HEK293T (cell line): ENCODE measurements at places on chromosomes 6 and 20.

DNA sequence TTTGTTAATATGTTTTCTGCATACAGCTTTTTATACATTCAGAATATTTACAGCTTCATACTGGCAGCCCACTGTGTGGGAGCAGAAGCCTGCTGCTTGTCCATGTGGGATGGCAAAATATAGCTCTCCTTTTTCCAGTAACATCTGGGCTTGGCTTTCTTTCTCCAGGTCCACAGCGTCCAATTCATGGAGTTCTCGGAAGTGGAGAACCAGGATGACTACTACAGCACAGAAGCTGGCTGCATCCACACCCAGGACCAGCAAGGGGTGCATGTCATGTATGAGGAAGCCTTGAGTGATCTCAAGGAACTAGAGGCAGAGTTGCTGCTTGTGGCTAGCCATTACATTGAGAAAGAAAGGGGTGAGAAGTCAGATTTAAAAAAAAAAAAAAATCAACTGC is 143.1 kb downstream of the CD164 start:
- DNase-seq: no peak

GRCh38 chr20:48047447-48047846 is 262.2 kb upstream of the SULF2 start:
- DNase-seq: no peak

GRCh38 chr6:49530141-49530776 is 20.2 kb upstream of the C6orf141 start:
- DNase-seq: no peak

GRCh38 chr20:37518606-37519507 is 2.2 kb upstream of the NNAT start:
- DNase-seq: no peak

GRCh38 chr6:28988536-28989311 is 16.4 kb downstream of the ZNF311 start:
- no peak for DNase-seq

- no peak for DNase-seq
These were observed 321.6 kb downstream of the ZFAND3 start for GRCh38 chr6:38141085-38141484.

DNA sequence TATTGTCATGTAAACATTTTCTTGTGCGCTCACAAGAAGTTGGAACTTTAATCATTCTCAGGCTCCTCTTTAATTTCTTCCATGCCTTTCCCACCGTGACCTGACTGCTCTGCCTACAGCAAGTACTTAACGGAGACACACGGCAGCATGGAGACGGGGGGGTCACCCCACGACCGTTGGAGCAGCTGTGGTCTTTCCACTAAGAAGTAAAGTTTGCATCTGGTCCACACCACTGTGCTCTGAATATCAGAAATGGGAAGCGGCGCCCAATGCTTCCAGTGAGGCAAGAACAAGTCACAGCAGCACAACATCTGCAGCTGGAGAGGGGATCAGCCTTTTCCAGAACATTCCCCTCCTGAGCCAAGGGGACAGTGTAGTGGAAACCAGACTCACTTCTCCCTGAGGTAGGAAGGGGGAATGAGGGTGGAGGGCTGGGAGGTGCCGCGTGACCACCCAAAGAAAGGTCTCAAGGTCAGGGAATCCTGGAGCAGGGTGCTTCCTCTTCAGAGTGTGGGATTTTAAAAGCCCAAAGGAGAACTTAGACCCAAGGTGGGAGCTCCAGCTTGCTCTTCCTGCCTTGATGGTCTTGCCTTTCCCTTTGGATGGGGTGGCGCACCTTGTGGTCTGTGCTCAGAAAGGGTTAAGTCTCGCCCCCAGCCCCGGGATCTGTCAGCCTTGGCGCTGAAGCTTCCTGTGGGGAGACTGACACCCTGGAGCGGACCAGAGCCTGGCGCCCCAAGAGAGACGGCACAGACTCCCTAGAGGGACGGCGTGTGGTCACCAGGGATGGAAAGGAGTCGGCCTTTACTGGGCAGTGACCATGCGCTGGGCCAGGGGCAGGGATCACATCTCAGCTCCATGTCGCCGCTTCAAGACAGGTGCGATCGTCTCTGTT is 25.6 kb upstream of the SMOC2 start:
- no peak for DNase-seq

DNA sequence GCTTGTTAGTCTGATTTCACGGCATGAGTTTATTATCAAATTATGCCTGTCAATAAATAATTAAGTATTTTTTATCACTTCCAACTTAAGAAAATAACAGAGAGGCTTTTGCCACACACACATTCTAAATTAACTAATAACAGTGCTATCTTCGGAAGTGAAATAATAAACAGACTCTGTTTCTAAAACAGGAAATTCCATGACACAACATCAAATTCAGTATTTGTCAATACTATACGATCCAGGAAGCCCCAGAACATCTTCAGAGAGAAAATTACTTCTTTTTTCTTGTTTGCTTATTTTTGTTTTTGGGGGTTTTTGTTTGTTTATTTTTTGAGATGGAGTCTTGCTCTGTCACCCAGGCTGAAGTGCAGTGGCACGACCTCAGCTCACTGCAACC is 150.7 kb upstream of the PRDM1 start:
- DNase-seq: no peak

DNA sequence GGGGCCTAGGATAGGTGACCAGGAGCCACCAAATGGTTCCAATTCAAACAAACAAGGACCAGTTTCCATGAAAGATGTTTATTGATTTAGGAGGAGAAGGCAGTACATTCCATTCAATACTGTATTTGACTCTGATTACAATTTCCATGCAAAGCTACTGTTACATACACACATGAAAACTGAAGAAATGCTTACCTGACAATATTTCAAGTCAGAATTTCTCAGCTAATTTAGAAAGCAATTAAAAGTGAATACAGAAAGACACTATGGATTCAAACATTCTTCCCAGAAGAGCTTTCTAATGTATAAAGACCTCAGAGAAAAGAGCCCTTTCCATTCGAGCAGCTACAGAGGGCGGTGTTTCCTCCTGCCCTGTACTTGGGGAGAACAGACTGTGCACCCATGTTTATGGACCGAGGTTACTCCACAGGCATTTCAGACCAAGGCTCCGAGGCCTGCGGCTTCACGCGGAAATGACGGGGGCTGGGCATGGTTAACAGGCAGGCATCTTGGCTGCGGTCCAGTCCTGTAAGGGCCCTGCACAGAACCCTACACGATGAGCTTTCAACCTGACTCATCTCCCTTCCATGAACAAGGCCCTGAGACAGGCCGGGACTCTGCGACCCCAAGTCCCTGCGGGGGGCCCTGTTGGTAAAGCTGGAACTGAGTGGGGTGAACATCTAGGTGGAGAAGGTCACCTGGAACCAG is 25.7 kb upstream of the TCFL5 start:
- DNase-seq: no peak

GRCh38 chr6:131013495-131013894 is 49.5 kb downstream of the EPB41L2 start:
- DNase-seq: no peak

- no peak for DNase-seq
These were observed 23.0 kb upstream of the IYD start for GRCh38 chr6:150345781-150346180.

DNA sequence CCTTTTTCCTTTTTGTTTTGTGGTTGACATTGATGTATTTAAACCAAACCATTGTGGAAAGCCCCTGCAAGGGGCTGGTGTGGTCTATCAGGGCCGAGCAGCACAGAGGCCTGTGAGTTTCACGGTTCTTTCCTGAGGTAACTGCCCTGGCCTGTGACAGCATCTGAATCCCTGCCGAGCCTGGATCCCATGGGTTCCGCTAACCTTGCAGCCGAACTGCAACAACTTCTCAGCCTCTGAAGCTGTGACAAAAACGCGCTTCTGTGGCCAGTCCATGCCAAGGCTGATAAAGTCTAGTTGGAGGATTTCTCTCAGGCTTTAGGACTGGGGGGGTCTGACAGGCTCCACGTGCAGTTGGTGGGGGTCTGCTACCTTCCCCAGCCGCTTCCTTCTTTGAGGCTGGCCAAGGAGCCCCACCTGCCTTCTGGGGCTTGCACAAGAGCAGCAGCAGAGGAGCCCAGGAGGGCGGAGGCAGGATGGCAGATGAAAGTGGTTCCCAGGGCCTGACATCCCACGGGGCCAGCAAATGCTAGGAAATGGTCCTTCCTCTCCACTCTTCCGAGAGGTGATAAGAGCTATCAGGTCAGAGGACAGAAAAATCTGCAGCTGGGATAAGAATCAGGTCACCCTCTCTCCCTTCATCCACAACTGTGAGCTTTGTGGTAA is 150.9 kb downstream of the PREX1 start:
- DNase-seq: no peak

- DNase-seq: no peak
These were observed 229.8 kb downstream of the HIVEP2 start for GRCh38 chr6:142714951-142715785.

DNA sequence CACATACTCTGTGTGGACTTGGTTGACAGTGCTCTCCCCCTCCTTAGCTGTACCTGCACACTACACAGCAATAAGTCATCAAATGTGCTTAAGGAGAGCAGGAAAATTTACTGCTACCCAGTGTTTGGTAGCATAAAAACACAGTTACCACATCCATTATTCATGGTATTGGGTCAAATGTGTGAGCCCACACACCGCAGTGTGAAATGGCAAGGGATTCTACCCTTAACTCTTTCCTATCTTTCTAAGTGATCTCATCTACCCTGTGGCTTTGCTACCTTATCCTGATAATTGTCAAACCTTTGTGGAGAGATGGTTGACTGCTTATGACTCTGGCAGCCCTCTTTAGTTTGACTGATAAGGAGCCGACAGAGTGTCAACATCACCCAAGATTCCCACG is 47.6 kb downstream of the STX11 start:
- DNase-seq: no peak

GRCh38 chr6:138645976-138646640 is 127.5 kb upstream of the CCDC28A start:
- no peak for DNase-seq

DNA sequence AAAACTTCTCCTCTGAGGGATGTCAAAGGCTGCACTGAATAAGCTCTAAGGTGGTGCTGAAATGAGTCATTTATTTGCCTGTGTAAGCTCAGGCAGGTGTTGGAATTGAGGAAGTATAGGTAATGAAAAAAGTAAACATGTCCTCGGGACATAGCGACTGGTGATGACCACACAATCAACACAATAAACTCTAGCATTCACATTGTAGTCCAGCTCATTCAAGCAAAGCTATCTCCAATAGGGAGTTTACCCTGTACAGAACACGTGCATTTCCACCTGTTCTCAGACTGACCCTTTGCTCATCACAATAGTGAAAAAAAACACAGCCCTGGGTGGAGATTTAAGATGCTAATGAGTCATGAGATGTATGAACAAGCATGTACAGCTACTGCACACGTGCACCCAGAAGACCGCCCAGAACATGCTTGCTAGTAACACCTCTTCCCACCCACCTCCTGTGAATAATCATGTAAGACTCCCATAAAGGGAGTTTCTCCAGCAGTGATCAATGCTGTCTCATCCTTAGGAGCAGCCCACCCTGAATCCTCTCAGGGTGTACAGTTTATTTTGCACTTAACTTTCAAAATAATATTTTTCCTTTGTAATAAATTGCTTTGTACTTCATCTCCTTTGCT is 33.0 kb upstream of the POU5F1 start:
- DNase-seq: no peak

DNA sequence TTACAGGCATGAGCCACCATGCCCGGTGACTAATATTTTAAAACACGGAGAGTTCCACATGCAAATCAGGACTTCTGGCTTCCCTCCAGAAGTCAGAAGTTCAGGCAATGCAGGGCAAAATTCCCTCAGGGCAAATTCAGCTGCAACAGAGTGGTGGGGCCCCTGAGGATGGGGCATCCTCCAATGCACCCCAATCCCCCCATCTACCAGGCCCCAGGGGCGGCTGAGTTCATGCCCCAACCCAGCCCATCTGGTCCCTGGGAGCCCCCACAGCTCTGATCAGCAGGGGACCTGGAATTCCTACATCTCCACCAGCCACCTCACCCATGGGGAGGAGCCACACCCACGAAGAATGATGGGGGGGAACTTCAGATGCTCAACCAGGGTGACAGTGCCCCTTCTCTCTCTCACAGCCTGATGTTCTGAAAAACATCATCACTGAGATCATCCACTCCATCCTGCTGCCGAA is 22.6 kb downstream of the BPIFB1 start:
- no peak for DNase-seq

DNA sequence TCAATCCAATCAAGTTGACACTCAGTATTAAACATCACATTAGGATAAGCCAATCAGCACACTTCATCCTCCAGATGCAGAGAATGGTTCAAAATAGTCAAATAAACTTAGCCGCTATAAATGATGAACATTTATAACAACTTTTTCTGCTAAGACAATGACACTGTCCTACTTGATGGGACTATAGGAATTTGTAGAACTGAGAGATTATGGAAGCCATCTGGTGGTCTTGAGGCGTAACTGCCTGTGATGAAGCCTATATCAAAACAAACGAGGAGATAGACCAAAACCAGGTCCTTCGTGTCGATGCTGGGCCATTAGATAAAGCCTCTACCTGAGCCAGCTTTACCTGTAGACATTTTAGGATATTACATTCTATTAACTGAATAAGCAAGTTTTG is 631.1 kb downstream of the COL12A1 start:
- DNase-seq: peak; percentile 27

- DNase-seq: no peak
These were observed 148.1 kb upstream of the TENT5A start for GRCh38 chr6:81900616-81901015.

GRCh38 chr6:18110162-18110561 is 12.3 kb downstream of the NHLRC1 start:
- DNase-seq: no peak

DNA sequence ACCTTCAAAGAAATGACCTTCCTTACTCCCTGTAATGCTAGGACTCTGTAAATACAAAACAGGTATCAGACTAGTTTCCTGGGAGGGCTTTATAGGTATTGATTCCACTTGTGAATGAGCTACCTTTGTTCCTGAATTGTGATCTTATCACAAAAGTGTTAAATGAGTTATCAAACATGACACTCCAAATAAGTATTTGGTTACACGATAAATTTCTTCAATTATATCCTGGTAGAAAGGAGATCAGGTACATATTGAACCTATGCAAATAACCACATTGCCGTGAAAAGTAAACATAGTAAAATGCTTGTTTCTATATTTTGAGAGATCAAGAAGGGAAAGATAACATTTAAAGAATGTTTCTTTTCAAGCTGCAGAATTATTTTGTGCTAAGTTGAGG is 285.3 kb downstream of the HIVEP2 start:
- no peak for DNase-seq

DNA sequence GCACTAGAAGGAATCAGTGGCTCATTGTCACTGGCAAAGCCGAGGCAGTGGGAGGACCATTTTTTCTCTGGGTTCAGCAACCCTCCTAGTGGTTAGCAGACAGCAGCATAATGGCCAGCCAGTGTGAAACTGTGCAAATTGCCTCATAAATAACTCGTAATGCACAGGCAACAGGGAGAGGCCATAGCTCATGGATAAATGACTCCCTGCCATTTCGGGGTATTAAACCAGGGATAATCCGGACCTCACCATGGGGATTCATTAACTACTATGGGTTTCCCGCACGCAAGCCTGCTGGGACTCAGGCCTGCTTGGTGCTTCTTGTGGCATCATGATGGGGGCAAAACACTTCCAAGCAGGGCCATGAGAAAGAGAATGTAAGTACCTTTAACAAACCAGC is 158.2 kb upstream of the CHD6 start:
- DNase-seq: no peak
